Substantia nigra (tissue), 51 donors: ENCODE measurements at places on chromosomes 1 and 21.

GRCh38 chr1:6848816-6849215 is 63.6 kb downstream of the CAMTA1 start:
- DNase-seq = no peak

DNA sequence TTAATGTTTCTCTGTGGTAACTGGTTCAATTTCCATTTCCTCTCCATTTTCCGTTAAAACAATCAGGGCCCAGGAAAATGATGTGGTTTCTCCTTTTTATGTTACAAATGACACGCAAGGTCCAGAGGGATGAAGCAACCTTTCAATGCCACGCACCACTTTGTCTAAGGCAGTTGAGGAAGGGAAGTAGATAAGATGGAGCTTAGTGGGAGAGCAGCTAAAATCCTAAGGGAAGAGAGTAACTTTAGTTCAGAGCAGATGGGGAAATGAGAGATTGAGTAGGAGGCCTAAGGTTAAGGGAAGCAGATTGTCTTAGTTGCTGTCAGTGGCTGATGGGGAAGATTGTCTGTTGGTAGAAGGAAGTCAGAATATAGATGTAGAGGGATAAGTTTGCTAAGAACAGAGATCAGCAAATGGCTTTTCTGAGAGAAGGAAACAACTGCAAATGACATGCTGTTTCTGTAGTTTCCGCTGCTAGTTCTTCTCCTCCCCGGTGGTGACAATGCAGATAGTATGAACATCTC is 660 bp downstream of the CD1C start:
- no peak for DNase-seq

DNA sequence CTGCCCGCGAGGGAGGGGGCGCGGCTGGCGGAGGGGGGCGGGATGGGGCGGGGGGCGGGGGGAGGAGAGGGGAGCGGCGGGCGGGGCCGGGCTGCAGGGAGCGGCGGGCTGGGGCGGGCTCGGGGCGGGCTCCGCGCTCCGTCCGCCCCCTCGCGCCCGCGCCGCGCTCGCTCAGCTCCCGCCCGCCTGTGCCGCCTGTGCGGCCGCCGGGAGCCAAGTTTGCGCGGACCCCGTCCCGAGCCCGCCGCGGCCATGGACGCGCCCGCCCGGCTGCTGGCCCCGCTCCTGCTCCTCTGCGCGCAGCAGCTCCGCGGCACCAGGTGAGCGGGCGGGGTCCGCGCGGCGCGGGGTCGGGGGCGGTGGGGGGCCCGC is at the start of gene GABRD:
TSS of gene GABRD (plus strand) at position 174 of the 372 bp plus-strand sequence. CDS start at position 253, 79 bp downstream.
- DNase-seq = no peak

DNA sequence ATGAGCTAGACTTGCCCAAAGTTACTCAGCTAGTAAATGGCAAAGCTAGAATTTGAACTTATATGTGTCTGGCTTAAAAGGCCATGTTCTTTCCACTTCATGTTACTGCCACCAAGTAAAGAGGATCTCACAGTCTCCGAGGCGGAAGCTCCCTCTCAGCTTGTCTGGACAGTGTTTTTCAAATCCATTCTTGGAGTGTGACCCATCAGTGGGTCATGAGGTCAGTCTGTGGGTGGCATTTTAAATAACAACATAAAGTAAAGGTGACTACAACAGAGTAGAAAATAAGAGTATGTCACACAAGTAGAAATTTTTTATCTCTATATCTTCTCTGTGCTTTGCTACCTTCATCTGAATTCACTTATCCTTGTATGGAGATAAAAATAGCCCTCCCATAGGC is 3.2 kb upstream of the HMGB4 start:
- no peak for DNase-seq

GRCh38 chr21:42384156-42384945 is 11.5 kb downstream of the TMPRSS3 start:
- DNase-seq = no peak

DNA sequence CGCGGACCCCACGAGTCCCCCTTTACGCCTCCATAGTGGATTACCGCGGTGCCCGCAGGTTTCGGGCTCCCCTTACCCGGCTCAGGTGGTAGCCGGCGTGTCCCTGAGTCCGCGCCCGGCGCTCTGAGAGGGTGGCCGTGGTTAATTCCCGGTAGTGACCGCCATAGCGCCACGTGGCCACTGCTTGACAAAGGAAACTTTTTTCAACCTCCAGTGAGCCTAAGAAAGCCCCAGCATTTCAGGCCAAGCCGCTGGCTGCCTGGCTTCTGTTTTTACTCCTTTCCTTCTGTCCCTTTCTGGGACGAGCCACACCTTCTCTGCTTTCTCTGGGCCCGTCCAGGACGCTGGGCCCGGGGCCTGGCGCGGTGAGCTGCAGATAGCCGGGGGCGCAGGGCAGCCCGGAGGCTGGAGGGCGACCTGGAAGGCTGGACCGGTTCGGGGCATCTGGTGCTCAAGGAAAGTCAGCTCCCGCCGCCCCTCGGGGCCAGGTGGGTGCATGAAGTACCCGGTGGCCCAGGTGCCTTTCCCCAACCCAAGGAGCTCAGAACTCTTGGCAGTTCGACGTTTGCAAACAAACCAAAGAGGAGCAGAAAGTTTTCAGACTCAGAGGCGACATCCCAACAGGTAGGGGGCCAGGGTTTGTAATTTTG is 540 bp upstream of the C1orf198 start:
- DNase-seq = no peak

DNA sequence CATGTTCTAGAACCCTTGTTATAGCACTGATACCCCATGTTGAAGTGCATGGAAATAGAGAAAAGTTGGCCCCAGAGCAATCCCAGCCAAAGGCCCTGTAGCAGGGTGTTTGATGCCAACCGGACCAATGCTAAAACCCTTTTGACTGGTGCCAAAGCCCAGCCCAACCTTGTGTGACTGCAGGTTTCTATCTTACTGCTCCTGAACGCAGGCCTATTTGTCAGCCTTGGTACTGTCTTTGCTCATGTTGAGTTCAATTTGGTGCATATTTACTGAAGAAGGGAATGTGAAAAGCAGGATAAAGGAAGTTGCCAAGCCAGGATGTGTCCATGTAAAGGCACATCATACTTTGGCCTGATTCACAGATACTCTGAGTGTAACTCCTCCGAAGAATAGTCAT is 51.7 kb upstream of the NFASC start:
- DNase-seq = no peak

GRCh38 chr1:185861630-185862029 is 127.4 kb downstream of the HMCN1 start:
- DNase-seq = no peak

DNA sequence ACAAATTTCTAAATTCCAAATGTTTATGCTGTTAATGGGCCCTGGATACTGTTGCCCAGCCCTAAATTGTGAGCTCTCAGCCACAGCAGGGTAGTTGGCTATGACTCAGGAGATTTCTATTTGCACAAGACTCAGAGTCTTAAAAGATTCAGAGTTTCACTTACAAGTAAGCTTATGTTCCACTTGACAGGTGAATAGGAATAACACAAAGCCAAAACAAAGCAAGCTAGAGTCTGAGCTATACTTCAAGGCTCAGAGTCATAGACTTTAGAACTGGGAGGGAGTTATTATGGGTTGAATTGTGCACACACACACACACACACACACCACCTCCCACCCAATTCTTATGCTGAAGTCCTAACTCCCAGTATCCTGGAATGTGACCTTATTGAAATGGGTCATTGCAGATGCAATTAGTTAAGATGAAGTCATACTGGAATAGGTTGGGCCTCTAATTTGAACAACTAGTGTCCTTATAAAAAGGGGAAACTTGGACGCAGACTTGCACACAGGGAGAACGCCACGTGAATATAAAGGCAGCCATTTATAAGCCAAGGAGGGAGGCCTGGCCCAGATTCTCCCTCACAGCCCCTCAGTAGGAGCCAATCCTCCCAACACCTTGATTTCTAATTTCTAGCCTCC is 30.2 kb downstream of the PRDX6 start:
- no peak for DNase-seq

DNA sequence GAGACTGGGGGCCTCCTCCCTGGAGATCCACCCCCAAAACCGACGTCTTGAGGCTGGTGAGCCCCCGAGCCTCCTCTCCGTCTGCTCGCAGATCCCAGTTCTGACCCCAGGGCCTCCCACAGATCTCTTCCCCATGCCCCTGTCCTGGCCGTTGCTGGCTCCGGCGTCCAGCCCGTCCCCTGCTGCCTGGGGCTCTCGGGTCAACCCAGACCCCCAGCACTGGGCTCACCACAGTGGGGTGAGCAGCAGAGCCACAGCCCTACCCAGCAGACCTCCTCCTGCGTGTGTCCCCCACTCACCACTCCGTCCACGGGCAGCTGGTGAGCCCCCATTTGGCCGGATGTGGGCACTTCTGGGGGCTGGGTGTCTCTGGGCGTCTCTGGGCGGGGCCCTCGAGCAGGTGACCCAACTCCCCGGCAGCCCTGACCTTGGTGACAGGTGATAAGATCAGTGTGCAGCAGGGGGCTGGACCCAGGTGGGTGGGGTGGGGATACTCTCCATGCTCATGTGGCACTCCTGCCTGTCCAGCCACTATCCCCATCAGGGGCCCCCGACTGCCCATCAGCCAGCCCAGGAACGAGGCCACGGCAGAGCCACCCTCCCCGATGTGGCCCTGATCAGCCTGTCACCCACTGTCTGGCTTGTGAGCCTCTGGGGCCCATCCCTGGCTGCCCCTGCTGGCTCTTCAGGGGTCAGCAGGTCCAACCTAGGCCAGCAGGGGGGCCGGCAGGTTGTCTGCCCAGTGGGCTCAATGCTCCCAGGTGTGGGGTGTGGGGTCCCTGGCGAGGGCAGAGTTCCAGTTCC is 709 bp downstream of the TNFRSF14 start:
- DNase-seq = no peak

- DNase-seq = no peak
Measured at GRCh38 chr1:160206036-160206389, 829 bp downstream of the PEA15 start.

- no peak for DNase-seq
Measured at GRCh38 chr21:34129901-34130715, 56.7 kb downstream of the MRPS6 start.

- no peak for DNase-seq
Measured at GRCh38 chr1:150392627-150393026, 28.7 kb downstream of the RPRD2 start.

DNA sequence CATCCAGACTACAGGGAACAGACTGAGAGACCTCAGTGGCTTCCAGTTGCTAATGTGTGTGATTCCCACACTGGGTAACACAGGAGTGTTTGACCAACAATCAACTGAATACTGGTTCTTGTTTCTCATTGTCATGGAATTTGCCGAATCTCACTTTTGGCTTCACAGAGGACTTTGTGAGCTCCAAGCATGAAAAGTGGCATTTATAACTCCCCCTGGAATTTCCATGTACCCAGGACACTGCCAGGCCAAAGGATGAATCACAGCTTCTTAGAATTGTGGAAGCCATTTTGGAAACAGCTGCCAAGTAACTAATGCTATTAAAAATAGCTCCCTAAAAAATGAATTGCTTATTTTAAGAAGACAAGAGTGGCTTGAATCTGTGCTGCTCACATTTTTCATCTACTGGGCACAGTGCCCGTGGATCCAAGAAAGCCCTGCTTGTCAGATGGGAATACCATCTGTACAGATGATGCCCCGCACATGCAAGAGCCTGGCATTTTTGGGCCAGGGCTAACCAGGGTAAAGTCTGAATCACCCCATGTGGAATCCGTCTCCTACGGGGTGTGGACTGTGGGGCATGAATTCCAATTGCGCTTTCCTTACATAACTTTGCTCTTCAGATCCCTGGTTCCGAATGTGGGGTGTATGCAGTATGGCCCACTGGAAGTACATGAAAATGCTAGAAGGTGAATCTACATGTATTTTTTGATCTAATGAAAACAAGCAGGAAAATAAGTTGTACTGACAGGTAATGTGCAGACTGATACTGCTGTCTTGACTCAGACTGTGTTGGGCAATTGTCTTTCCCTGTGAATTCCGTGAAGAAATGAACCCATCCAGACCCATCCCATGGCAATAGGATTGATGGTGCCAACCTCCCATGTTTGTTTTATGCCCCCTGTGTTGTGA is 487.3 kb downstream of the SIPA1L2 start:
- DNase-seq = peak; percentile 50

DNA sequence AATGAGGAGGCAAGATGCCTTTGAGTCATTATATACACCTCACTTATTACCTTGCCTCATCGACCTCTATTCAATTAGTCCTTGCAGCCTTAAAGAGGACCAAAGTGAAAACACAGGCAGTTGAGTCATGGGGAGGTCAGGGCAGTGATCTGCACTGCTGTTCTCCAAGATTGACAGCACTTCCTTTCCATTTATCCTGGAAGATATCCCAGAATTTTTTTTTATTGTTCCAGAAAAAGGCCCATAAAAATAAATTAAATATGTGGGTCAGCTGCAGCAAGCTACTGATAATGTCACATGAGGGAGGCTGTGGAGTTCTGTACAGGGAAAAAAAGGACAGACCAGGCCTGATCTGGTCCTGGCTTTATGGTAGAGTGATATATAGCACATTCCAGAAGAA is 33.2 kb upstream of the CDC42BPA start:
- DNase-seq = no peak

GRCh38 chr1:209641832-209642172 is 10.4 kb downstream of the LAMB3 start:
- DNase-seq = peak; percentile 86

GRCh38 chr1:86703696-86704457 is 499 bp upstream of the SH3GLB1 start:
- no peak for DNase-seq

- DNase-seq = no peak
Measured at GRCh38 chr1:147798731-147799130, 38.3 kb upstream of the GJA5 start.

DNA sequence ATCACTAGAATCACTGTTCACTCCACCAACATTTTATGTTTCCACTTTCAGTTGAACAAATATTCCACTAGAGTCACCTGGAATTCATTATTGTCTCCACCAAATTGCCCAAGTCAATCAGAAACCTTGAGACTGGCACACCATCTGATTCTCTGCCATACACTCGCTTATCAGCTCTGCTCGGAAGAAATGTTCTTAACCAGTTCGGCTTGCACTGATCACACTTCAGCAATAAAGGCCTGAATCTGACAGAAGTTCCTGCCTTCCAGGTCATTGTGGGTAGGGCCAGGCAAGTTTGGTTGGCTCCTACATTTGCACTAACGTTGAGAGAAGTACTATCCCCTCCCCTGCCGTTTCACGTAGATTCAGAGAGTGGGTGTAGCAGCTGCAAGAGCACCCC is 10.0 kb downstream of the TPM3 start:
- DNase-seq = no peak
